ENCODE measurements at places on chromosomes 1 and 21.
A peak's percentile ranks its signal among the peaks of the same experiment; 100 is the strongest.

GRCh38 chr1:89929467-89930063 is 65.3 kb upstream of the ZNF326 start:
- no peak for DNase-seq

GRCh38 chr1:31593770-31594632 is 17.7 kb downstream of the TINAGL1 start:
- peak; percentile 89 for DNase-seq

DNA sequence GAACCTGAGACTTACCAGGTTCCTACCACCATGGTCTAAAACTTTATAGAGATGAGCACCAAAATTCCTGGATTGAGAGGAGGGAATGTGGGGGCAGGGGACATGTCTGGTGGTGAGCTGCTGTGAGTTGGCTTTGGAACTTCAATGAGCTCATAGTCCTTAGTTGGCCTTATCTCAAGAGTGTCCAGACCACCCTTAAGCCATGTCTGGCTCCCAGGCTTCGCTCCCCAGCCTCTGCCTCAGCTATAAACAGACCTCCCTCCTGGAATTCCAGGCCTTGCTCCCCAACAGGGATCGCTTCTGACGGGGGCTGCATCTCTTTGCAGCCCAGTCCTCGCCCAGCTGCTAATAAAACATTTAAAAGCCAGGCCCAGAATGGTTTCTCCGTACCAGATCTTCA is 19.5 kb downstream of the ATF3 start:
- DNase-seq: no peak

DNA sequence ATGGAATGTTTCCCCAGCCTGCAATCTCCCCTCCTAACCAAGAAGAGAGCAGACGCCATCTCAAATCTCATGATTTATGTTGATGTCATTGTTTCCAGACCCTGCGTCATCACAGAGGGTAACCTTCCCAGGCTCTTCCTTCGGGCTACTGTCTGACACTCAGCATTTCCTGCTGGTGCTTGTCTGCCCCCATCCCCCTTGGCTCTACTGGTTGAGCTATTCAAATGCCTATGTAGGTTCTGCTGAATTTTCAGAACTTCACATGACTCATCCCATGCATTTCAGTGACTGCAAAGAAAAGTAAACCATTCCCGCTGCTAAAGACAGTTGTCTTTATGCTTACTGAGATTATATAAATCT is 24.8 kb upstream of the ITPKB start:
- peak; percentile 45 for DNase-seq

DNA sequence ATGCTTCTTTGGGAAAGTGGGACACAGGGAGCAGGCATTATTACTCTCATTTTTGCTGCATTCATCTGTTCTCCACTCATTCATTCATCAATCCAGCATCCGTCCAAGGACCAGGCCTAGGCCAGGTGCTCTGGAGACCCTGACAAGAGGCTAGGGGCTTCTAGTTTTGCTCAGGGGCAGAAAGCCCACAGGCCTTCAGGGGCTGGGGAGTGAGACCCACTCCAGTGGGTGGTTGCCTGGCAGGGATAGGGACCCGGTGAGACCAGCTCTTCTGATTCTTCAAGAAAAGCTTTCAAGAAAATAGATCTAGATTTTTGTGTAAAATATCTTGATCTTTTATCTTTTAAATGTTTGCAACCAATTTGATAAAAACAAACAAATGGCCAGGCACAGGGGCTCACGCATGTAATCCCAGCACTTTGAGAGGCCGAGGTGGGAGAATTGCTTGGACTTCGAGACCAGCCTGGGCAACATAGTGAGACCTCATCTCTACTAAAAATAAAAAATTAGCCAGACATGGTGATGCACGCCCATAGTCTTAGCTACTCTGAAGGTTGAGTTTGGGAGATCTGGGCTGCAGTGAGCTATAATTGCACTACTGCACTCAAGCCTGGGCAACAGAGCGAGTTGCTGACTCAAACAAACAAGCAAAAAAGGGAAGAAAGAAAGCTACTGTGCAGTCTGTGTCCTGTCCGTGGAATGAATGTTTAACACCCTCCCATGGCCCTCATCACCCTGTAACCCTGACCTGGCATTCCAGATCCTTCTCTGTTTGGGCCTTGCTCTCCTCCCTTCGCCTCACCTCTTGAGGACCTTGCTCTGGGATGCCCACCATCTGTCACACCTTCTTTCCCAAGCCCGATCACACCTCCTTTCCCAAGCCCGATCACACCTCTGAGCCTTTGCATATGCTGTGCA is 17.3 kb upstream of the LRP8 start:
- DNase-seq: no peak

GRCh38 chr1:165289556-165289955 is 67.0 kb downstream of the LMX1A start:
- no peak for DNase-seq

GRCh38 chr21:38714999-38715398 is 90.7 kb upstream of the ETS2 start:
- no peak for DNase-seq

- DNase-seq: no peak
Observed at GRCh38 chr1:102782144-102782543, 326.2 kb downstream of the COL11A1 start.

- DNase-seq: no peak
Observed at GRCh38 chr1:230281556-230281955, 144.6 kb downstream of the PGBD5 start.

- DNase-seq: no peak
Observed at GRCh38 chr1:79737193-79737592, 730.7 kb upstream of the ADGRL4 start.

DNA sequence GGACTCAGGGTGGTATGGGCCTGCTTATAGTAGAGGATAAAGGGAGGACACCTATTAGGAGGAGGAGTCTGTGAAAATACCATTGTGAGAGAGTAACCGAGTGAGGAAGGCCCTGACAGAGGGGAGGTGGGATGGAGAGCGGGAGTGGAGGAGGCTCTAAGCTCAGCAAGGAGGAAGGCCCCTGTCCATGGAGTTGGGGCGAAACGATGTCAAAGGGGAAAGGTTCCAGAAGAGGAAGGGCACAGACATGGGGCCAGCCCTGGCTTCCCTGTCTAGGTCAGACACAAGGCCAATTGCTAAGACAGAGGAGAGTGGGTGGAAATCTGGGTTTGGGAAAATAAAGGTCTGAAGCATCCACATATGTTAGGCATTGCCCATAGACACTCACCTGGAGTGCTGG is 44.2 kb downstream of the ELK4 start:
- DNase-seq: no peak

DNA sequence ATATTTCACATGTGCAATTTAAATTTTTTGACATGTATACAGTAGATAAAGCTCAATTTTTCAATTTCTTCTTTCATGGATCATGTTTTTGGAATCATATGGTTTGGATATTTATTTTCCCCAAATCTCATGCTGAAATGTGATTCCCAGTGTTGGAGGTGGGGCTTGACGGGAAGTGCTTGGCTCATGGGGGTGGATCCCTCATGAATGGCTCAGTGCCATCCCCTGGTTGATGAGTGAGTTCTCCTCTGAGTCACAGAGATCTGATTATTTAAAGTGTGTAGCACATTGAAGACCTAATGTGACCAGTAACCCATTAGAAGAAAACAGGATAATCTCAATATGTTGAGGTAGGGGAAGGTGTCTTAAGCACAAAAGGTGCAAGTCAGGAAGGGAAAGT is 9.1 kb upstream of the IFI16 start:
- DNase-seq: peak; percentile 81

DNA sequence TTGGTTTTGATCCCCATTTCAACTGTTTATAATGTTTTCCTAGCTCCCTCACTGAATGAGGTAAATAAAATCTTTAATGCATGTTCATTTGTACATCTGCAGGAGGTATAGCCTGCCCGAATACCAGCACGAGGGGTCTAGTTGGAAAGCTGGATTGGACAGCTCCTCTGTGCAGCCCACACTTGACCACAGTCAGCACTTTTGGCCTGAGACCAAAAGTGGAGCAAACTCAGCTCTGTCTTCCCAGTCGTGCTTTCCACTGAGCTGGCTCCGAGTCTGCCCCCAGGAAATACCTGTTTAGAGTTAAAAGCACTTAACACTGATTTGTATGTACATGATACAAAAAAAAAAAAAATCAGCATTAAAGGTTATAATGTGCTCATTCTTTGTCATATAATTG is 224.4 kb downstream of the DSCAM start:
- no peak for DNase-seq

DNA sequence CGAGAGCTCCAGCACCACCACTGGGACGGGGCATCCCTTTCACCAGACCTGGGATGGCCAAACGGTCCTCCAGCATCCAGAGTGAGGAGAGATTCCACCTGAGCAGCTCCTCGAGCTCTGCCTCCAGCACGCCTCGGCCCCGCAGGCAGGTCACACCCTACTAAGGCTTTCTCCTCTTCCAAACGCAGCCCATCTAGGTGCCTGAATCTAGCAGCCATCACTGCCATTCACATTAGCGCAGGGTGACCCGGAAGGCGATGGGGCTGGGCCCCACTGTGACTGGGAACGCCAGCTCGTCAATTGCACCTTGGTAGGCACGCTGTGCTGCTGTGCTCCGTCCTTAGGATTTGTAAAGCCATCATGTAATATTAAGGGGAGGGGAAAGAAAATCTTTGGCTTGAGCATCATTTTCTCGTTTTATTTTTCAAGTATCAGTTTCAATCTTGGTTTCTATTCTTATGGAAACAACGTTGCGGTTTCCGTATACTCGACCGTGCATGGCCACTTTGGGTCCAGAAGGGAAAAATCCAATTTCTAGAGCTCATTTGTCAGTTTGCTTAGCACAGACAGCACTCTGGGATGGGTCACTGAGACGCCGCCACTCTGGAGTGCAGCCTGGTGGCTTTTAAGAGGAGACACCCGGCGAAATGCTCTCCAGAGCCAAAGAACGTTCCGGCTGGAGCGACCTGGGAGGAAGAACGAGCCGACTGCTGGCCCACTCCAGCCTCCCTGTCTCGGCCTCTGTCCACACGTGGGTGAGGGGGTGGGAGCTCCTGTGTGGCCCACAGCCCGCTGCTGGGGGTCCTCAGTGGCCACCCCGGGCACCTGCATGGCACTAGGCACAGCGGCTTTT is 173.6 kb downstream of the PRDM16 start:
- no peak for DNase-seq

GRCh38 chr1:202167708-202168415 is 7.5 kb upstream of the PTPN7 start:
- DNase-seq: peak; percentile 89

GRCh38 chr1:55428231-55428630 is 213.1 kb upstream of the USP24 start:
- no peak for DNase-seq

DNA sequence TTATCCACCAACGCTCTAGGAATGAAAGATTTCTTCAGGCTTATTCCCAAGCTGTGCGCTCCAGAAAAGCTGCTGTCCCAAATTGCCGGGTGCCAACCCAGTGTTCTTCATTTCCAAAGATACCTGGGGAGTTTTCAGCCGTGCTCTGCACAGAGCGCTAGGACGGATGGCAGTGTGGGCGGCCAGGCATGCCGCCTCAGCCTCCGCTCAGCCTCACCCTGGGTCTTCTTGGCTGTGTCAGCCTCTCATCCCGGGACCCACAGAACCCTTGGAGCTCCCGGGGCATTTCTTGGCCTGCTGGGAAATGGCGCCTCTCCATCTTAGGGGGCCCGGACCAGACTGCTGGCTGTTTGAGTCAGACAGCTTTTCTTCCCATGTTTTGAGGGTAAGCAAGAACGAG is 116.9 kb upstream of the SLC25A33 start:
- DNase-seq: no peak

DNA sequence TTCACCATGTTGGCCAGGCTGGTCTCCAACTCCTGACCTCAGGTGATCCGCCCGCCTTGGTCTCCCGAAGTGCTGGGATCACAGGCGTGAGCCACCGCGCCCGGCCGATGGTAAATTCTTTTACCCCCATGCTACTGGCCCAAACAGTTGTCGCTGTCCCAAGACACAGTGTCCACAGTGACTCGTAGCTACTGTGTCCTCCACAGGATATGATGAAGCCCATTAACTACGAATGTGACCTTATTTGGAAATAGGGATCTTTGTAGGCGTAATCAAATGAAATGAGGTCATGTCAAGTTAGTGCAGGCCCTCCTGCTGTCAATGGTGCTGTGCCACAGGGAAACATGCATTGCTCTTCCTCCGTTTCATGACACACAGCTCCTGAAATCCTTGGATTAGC is 8.5 kb downstream of the FNDC10 start:
- no peak for DNase-seq

DNA sequence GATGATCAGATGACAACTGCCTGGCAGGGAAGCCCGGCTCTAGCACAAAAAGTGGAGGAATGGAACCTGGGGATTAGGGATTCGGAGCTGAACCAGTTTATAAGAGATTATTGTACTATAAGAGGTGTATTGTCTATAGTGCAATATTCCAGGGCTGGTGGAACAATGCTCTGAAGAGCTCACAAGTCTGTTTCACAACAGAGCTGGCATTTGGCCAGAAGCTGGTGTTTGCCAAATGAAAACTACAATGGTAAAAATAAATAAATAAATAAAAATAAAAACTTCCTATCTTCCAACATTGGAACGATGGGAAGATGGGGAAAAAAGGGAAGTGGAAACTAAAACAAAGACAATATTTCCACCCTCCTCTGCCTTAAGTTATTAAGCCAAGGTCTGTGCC is 73.5 kb downstream of the CHODL start:
- no peak for DNase-seq

DNA sequence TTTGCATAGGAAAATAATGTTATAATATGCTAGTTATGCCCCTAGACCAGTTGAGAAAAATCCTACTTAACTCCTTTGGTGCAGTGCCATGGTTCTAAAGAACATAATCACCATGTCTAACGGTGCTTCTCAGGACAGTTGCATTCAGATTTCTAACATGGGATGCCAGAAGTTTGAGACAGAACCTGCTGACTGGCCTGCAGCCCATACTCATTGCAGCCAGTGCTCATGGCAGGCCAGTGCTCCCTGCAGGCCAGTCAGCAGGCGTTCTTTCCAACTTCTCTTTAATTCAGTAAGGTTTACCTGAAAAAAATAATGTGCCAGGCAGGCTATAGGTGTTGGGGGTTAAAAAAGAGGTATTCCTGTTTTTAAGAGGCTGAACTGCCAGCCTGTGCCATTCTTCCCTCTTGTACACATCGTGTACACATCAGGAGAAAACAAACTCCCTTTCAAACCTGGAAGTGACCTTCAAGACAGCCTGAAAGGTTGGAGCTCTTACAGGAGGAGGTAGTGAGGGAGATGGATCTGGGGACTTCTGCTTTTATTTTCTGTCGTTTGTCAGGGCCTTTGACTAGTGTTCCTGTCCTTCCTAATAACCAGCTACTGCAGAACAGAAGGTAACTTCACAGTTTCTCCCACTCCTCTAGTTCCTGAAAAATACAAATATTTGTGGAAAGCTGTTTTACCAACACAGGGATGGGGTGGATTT is 146.0 kb upstream of the MAGI3 start:
- DNase-seq: no peak
